ENCODE measurements at places on chromosomes 11 and 22.

DNA sequence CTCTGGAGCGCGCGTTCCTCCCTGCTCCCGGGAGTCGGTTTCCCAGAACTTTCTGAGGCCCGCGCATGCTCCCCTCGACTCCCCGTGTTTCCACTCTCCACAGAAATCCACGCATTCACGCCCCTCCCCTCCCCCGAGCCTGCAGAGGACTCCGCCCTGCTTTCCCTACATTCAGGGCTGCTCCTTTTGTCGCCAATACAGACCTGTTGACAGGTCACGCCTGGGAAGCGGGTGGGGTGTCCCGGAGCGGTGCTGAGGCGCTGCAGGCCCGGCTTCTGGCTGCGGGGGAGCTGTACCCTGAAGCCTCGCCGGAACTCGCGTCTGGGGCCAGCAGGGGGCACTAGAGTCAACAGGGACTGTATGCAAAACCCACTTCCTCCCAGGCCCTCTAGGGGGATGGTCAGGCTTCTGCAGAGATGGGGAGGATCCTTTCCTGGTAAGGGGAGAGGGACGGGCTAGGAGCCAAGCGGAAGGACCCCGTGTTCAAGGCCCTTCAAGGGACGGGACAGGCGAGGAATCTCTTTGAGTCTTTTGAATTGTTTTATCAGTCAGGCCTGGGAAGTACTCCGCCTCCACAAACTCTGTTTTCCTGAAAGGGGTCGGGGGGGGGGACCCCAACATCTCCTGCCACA is at the start of gene PRAME:
TSS of gene PRAME (minus strand) at position 294 of the 632 bp plus-strand sequence. CDS start 2,433 bp downstream, outside the sequence.
- no peak for DNase-seq

- DNase-seq, result no peak
Measured at GRCh38 chr22:46408568-46409506, 73.3 kb downstream of the TRMU start.

DNA sequence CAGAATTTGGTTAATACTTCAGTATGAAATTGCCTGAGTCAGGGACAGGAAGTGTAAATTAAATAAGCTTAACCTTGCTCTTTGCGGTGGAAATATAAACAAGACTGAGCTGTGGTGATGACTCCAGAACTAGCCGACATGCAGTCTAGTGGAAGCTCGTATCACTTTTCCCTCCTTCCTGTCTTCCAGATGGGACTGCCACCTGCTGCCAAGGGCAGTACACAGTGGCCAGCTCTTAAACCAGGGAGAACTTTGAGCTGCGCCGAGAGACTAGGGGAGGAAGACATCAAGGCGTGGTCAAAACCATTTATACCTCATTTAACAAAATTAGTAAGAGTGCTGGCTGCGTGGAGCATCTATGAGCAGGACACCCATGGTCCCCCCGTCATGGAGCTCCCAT is 31.3 kb upstream of the CTTN start:
- DNase-seq, result no peak

DNA sequence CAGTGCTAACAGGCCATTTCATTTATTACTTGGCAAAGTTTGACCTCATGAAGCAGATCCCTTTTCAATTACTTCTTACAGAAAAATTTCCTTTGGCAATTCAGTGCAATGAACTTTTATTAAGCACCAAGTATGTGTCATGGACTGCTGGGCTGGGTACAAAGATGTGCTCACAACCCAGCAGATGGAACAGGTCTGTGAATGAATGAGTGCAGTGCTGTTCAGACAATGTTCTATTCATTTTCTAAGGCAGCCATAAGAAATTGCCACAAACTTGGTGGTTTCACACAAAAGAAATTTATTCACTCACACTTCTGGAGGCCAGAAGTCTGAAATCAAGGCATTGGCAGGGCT is 428.5 kb downstream of the SOX6 start:
- no peak for DNase-seq

DNA sequence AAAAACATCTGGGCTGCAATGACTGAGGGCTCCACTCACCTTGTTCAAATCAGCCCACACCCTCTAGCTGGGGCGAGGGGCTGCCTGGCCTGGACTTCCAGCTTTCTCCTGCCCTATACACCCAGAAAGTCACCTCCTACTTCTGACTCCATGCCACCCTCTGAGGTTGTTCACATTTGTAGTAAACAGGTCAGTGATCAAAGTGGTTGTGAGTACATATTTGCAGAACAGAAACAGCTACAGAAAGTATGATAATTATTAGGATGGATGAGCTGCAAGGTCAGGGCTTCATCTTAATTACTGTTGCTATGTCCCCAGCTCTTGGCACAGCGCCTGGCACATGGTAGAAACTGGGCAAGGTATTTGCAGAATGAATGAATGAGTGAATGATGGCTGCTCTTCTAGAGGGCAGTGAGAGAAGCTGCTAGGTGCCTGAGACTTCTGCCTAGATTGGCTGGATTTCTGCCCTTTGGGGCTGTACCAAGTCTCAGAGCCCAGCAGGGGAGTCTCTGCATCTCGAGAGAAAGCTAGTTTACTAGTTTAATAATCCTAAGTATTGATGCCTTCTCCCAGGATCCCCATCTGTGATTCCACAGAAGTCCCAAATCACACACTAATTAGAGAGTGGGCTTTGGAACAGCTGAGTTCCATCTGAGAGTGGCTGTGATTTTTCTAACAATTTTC is 36.0 kb downstream of the SYT13 start:
- DNase-seq, result no peak

DNA sequence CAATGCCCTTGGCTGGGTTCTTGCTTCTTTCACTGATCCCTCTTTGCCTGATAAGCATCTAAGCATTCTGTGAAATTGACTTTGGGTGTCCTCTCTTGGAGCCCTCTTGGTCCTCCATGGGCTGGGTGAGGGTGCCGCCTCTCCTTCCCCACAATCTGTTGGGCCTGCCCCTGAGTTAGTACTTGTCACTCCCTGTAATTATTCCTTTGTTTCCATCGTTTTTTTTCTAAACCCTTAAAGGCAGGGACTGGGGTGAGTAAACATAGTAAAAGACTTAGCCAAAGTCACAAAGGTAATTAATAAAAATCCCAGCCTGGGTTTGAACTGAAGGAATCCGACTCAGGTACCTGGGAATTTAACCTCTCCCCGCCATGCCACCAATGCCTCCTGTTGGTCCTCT is 188.1 kb downstream of the MYO18B start:
- DNase-seq, result no peak

GRCh38 chr11:63564784-63565350 is 1.7 kb upstream of the PLAAT2 start:
- DNase-seq, result no peak

DNA sequence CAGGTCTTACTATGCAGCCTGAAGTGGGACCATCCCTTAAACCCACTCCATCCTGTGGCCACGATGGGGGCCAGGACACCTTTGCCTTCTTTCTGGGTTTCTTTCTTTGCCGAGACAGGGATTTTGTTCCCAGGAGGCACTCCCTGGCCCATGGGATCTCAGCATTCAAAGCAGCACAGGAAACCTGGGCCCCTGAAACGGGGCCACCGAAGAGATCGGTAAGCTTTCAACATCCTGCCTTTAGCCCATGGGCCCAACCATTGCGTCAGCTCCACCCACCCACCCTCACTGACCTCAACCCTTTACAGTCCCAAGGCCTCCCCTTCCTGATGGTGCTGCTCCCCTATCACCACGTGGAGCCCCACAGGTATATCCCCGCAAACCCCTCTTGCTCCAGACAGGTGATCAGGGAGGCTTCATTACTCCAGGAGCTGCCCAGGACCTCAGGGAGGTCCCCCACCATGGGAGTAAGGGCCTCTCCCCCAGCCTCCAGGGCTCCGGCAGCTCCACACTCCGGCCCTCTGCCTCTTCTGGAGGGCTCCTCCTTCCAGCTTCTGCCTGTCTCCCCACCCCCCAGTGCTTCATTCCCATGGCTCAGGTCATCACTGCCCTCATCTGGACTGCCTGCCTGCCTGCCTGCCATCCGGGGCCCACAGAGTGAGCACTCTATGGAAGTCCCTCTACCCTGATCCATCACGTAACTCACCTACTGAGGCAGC is 42.0 kb upstream of the TUB start:
- DNase-seq, result no peak

DNA sequence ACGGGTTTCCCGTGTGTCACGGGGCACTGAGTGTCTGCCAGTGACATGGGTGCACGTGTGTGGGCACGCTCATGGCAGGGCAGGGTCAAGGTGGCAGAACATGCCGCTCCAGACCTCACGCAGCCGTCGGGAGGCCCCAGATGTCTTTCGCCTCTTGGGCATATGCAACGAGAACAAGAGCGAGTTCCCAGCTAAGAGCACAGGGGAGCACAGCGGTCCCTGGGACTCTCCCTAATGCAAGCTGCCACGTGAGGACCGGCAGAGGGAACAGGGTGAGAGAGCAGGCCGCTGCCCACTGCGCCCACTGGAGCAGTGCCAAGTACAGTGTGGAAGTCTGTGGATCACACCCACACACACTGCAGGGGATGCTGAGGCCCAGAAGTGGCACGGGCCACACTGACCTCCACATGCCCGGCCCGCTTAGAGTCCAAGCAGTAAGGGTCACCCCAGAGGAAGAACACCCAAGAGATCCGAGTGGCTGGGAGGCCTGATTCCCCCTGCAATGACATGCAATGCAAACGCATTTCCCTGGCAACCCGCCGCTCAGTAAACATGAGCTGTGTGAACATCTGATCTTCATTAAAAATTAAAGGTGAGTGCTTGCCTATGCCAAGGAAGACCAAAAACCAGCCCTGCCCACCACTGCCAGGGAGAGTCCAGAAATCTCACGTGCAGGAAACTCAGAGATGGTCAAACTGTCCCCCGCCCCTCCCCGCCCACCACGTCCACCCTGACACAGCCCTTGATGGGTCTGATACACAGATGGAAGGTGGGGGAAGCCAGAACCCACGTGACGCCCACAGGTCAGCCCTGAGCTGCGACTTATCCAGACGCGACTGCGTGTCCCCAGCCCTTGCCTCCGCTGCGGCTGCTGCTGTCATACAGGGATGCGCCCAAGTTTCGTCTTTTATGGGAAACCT is 11.7 kb downstream of the CERK start:
- no peak for DNase-seq

DNA sequence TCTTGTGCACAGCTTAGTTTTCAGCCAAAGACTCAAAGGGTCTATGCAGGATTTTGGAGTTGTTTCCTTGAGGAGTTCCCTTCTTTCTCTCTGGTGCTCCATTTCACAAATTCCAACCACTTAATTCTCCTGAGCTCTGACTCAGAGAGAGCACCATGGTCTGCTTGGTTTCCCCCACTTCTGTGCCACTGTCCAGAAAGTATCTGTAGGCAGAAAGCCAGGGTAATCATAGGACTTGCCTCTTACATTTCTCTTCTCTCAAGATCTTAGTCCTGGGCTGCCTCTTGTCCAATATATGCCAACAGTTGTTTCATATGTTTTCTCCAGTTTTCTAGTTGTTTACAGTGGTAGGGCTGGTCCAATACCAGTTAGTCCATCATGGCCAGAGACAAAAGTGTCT is 6.4 kb upstream of the MRGPRD start:
- no peak for DNase-seq

DNA sequence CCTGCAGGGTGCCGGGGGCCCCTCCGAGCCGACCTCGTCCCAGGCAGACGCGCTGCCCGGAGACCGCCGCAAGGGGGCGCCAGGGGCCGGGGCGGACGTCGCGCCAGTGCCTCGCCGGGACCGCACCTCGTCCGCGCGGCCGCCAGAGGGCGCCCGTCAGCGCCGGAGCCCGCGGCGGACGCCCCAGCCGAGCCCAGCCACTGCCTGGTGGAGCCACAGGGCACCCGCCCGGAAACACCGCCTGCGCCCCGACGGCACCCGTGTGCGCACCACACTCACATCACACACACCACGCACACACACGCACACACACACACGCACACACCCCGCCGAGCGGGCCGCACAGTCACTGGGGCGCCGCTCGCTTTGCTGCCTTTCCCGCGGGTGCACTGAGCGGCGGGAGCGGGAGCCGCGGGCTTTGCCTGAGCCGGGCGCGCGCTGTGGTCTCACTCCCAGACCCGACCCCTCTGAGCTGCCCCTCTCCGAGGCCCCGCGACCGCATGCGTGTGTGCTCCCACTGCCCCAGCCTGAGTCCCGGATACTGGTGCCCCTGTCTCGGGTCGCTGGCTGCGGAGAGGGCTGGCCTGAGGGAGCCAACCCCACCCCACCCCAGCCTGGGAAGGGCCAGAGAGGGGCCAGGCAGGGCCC is 449.3 kb downstream of the OPCML start:
- no peak for DNase-seq

DNA sequence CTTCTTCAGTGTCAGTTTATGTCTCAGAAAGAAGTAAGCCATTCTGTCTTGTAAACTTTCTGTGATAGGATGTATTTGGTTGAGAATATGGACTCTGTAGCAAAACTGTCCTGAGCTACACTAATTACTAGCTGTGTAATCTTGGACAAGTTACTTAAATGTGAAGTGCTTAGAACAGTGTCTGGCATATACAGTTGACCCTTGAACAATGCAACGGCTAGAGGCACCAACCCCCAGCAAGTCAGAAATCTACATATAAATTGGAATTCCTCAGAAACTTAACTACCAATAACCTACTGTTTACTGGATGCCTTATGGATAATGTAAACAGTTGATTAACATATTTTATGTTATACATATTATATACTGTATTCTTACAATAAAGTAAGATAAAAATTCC is 68.7 kb upstream of the GRK2 start:
- DNase-seq, result no peak

DNA sequence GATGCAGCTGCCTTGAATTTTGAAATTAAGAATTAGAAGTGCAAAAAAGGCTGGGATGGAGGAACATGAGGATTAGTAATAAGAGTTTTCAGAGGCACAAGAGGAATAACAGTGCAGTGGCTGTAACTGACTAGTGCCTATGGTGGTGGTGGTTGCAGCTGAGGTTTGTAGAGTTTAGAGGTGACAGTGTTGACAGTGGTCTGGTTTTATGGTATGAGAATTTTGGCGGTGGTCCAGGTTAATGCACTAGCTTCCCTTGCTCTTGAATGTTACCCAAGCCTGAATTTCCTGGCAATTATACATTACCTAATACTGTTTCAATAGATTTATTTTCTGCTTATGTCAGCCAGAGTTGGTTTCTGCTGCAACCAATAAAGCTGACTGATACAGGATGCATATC is 112.8 kb upstream of the C11orf87 start:
- DNase-seq, result no peak

- no peak for DNase-seq
Measured at GRCh38 chr11:128424851-128425285, 162.5 kb downstream of the ETS1 start.

- no peak for DNase-seq
Measured at GRCh38 chr22:35301372-35301874, 1.7 kb downstream of the TOM1 start.

DNA sequence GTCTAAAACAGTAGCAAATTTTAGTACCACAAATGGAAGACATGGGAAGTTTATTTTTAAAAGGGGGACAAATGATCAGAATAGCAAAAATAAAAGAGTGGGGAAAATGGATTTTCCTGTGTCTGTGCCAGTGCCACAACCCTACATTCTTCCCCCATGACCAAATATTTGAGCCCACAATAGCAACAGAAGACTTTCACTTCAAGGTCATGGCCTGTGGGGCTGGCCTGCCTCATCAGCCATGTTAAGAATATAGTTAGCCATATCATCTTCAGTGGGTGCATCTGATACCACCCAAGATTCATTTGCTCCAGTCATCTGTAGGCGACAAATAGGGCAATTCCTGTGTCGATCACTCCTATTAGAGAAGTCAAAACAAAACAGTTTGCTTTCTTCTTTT is 26.3 kb downstream of the RNF141 start:
- DNase-seq, result no peak

GRCh38 chr22:41968601-41969000 is 642 bp upstream of the SEPTIN3 start:
- no peak for DNase-seq

- DNase-seq, result no peak
Measured at GRCh38 chr11:111237926-111238325, 7.6 kb upstream of the POU2AF2 start.
